ENCODE measurements at places on chromosomes 7 and 10.

DNA sequence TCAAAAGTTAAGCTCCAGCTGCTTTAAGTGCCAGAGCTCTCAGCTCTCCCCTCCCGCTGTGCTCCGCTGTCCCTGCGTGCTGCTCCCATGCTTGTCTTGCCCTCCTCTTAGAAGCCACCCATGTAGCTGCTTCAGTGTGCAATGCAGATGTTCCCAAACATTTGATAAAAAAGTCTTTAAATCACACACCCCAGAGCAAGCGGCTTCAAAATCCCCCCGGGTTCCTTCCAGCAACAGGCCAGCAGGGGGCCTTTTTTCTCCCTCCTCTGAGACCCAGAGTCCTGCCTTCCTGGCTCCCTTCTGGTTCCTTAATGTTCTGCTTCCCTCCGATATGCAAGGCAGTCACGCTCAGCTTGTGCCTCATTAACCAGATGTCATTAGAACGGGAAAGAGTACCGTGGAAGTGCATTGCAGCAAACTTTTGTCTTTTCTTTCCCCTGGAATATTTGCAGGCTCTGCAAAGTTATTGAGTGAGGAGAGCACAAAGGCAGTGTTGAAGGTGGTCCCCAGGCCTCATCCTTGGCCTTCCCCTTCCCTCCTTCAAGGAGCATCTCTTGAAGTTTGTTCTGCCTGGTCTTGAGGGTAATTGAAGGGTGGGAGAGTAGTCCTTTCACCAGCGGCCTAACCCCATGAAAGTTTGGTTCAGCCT is 25.5 kb downstream of the LDB3 start:
- DNase-seq: no peak

GRCh38 chr10:48299692-48300091 is 6.8 kb upstream of the MAPK8 start:
- no peak for DNase-seq

- no peak for DNase-seq
Measured at GRCh38 chr10:89025453-89025852, 34.9 kb downstream of the FAS start.

DNA sequence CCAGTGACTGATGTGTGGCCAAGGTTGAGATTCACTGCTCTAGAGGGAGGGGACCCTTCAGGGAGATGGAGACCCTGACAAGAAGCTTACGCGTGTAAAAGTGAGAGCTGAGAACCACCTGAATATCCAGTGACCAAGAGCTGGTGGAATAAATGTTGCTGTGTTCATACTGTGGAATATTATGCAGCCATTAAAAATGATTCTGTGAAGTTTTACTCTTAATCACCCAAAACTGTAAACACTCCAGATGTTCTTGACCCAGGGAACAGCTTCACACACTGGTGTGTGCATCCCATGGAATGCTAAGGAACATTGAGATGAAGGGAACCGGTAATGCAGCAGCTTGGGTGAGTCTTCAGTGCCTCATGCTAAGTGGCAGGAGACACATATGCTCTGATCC is 4.3 kb upstream of the POLM start:
- no peak for DNase-seq

DNA sequence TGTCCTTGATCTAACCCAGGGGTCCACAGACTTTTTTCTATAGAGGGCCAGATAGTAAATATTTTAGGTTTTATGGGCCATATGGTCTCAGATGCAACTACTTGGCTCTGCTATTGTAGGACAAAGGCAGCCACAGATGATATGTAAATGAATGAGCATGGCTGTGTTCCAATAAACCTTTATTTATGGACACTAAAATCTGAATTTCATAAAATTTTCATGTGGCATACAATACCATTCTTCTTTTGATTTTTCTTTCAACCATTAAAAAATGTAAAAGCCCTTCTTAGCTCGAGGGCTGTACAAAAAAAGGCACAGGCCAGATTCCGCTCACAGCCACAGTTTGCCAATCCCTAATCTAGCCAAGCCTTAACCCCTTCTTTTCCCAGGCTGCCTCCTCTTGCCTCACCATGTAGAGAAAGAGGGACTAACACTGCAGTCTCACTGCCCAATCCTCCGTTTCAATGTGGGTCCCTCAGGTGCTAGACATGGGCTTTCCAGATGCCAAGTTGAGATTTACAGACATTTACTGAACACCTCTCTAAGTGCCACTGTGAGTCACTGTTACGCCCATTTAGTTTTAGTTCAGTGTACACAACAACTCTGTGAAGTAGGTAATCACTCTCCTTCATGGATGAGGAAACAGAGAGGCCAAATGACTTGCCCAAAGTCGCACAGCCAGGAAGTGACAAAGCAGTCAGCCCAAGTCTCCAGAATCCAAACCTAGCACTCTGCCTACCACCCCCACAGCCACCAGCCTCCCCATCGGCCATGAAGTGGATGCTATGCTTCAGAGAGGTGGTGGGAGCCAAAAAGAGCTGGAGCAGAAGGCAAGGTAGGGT is 132.6 kb upstream of the PDLIM1 start:
- DNase-seq: no peak

DNA sequence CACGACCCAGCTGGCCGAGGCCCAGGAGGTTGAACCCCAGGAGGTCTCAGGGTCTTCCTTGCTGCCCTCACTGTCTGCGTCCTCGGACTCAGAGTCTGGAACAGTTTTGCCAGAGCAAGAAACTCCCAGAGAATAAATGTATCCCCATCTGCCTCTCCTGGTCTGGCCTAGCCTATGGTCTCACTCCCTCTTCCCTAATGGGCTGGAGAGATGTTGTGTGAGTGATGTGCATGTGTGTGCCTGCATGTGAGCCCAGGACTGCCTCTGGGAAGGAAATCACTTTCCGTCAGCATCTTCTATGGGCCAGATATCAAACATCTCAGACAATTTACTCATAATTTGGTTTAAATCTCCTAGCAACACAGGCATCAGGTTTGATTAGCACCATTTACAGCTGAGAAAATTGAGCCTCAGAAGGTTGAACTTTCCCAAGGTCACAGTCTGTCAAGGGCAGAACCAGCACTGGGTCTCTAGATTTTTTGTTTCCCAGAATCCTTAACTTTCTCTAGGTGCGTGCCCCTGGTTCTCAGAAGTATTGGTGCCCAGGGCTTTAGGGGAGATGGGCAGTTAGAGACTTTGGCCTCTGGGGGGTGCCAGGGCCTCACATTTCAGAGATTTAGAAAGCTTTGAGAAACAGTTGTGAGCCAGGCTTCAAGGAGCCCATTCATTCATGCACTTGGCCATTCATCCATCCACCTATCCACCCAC is 4.9 kb downstream of the TMEM270 start:
- DNase-seq: no peak

- no peak for DNase-seq
Measured at GRCh38 chr10:128896963-128897362, 570.1 kb upstream of the MGMT start.

DNA sequence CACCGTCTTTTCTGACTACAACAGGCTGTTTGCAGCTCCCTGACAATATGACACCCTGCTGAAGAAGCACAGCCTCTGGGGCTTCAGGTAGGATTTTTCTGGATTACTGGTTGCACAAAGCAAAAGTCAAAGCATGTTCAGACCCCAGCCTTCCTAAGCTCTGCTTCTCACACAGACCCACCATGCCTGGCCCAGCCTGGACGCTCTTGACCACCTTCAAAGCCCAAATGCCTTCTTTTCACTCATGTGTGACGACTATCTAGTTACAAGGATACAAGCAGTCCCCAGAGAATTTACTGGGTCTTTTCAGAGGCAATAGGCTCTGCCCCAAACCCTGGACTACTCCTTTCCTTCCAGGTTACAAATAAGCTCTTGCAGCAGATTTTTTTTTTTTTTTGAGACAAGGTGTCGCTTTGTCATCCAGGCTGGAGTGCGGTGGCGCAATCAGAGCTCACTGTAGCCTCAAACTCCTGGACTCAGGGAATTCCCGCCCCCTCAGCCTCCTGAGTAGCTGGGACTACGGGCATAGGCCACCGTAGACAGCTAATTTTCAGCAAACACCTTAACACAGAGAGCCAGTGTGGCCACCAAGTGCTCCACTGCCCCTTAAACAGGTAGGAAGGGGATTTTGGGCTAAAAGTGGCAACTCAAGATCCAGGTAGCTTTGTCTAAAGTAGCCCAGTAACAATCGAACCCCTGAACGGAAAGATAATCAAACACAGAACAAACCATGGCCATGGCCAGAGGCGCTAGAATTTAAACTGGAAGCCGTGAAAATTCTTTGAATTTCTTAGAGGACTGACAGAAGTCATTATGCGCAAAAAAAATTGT is 16.2 kb downstream of the SVIL start:
- no peak for DNase-seq
